T-helper 2 cell (primary cell): ENCODE measurements at places on chromosomes 2 and 18.

DNA sequence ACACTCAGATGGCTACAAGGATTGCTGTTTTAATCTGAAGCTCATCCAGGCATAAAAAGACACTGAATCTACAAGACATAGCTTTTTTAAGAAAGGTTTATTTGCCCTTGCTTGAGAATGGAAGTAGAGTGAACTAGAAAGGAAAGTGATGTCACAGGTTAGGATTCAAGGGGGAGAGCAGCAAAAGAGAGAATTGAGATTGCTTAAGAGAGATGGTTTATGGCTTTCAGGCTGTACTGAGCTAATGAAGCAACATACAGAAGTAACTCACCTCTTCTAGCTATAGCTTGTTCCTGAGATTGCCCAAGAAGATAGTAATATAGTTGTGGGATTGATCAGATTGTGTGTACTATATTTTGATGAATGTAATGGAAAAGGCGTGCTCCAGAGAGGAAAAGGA, 26.1 kb upstream of the ACVR2A start:
- no peak for DNase-seq

GRCh38 chr18:9913151-9913525, 678 bp upstream of the VAPA start:
- no peak for DNase-seq

DNA sequence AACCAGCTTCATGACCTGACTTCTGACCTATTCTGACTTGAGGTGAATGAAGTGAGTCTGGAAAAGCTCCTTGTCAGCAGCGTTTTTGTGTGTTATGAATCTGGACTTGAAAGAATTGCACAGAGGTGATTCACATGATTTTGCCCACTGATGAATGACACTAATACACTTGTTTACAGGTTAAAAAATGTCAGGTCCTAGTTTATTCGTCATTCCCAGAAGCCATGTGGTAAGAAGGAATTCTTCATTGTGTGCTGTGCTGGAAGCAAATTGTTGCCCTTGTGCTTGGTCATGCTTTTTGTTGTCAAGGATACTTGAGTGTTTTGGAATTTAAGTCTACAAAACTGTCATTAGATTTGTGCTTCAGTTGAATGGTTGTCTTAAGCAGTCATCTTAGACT, 15.5 kb downstream of the SEC11C start:
- DNase-seq: no peak

- no peak for DNase-seq
These were observed 108.7 kb upstream of the HS6ST1 start for GRCh38 chr2:128427413-128427755.

DNA sequence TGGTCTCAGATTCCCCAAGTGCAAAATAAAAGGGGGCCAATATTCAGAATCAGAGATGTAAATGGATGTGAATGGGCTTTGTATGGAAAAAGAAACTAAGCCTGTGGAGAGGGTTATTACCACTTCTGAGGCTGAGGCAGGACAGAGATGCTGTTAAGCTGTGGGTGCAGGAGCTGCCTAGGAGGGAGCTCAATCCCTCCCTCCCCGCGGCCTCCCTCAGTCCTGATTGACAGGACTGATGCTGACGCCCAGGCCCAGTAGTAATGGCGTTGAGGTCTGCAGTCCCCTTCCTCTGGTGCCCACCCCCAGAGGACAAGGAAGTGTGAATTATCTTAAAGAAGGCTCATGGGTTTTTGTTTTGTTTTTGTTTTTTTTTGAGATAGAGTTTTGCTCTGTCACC, 40.4 kb downstream of the PSD4 start:
- DNase-seq: no peak

DNA sequence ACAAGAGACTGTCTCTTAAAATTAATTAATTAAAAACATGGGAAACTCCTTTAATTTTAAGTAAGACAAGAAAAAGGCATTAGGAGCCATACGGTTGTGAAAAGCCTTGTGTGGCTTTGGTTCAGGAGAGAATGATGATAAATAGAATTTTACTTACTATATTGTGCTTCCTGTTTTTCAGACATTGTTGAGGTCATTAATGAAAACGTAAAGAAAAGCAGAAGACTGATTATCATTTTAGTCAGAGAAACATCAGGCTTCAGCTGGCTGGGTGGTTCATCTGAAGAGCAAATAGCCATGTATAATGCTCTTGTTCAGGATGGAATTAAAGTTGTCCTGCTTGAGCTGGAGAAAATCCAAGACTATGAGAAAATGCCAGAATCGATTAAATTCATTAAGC, 10.7 kb upstream of the IL1RL2 start:
- DNase-seq: no peak

DNA sequence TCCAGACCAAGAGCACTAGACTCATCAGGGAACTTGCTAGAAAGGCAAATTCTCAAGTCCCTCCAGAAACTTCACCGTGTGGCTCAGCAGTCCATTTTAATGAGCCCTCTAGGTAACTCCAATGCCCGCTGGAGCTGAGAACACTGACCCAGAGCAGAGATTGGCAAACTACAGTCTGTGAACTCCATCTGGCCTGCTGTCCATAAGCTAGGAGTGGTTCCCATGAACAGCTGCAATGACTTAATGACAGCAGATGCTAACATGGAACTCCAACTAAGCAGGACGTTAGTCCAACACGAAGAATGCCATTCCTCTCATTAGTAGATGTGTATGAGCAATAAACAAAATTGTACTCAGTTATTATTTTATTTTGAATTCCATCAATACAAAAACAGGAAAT, 371.9 kb downstream of the STK39 start:
- no peak for DNase-seq

GRCh38 chr2:10342245-10342951, 39.7 kb downstream of the HPCAL1 start:
- no peak for DNase-seq

DNA sequence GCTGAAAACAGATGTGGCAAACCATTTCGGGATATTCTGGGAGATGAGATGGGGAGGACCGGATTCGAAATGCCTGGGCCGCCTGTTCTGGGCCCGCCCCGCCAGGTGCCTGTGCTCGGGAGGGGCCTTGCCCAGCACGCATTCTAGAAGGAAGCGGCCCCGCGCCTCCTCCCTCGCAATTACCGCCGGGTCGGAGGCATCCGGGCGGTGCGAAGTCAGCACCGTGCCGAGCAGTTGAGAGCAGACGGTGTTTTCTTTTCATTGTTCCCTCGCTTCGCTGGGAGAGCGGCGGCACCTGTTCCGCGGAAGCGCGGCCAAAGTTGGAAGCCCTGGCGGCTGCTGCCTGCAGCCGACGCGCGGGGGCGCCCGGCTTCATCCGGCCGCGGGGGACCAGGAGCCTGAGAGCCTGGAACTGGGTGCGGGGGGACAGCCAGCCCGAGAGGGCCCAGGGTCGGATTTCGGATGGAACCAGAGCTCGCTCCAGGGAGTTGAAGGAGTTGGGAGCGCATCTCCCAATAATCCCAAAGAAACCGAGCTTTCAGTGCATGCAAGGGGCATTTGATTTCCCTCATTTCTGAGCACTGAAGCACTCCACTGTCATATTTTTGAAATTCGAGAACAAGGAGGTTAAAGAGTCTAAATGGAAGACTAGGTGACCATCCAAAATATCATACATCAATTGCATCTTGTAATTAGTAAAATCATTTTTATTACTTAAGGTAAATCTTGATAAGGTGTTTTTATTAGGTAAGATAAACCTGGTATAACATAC, 241.8 kb upstream of the RAB12 start:
- DNase-seq: peak; percentile 16

- DNase-seq: no peak
These were observed 92.9 kb downstream of the PXDN start for GRCh38 chr2:1651121-1652033.

DNA sequence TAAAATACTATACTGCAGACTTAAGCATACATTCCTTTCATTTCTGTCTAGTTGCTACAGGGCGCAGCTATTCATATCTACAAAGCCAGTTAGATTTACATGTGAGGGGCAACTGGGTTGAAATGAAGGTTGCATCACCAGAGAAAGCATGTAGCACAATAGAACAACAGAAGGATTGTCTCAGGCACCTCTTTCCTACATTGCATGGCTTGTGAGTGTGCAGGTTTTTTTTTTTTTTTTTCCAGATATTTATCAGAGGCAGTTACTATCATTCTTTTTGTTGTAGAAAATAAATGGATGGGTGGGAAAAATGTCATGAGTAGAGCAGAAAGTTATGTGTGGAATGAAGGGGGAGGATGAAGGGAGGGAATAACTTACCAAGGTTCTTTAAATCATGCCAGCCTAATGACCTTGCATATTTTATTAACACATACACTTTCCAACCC, 86.8 kb downstream of the ERBB4 start:
- no peak for DNase-seq

- peak; percentile 26 for DNase-seq
These were observed 189.8 kb downstream of the SNTG2 start for GRCh38 chr2:1140389-1141003.

- DNase-seq: no peak
These were observed 24.0 kb upstream of the DSEL start for GRCh38 chr18:67540559-67540958.

DNA sequence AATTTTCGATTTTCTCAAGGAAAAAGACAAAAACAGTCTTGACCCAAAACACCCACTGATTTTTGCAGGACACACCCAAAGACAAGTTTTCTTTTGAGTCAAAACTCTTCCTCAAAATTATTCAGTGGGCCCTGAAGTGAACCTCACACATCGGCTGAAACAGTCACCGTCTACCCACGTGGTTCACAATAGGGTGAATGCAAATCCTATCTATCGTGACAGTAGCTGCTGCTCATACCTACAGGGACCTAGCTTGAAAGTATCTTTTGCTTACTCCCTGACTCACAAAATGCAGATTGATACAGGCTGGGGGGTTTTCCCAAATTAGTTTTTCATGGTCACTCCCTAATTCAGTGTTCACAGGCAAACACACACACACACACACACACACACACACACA, 10.7 kb upstream of the CD226 start:
- no peak for DNase-seq

GRCh38 chr18:52228166-52228565, 111.8 kb upstream of the DCC start:
- no peak for DNase-seq

GRCh38 chr2:38508311-38509039, 94.3 kb downstream of the HNRNPLL start:
- DNase-seq: peak; percentile 35

GRCh38 chr2:45808294-45808800, 156.9 kb downstream of the PRKCE start:
- DNase-seq: no peak

DNA sequence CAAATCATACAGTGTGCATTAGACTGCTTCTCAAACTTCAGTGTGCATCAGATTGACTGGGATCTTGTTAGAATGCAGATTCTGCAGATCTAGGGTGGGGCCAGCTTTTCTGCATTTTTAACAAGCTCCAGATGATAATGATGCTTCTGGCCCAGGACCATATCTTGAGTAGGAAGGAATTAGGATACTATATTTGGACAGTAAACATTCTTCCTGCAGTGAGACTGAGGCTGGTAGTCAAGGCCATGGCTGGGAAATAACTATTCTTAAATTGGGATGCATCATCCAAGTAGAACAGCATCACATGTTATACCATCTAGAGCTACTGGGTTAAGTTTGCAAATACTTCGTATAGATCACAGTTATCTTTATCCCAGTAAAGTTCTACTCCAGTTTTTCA, 28.4 kb upstream of the ARMC9 start:
- no peak for DNase-seq

DNA sequence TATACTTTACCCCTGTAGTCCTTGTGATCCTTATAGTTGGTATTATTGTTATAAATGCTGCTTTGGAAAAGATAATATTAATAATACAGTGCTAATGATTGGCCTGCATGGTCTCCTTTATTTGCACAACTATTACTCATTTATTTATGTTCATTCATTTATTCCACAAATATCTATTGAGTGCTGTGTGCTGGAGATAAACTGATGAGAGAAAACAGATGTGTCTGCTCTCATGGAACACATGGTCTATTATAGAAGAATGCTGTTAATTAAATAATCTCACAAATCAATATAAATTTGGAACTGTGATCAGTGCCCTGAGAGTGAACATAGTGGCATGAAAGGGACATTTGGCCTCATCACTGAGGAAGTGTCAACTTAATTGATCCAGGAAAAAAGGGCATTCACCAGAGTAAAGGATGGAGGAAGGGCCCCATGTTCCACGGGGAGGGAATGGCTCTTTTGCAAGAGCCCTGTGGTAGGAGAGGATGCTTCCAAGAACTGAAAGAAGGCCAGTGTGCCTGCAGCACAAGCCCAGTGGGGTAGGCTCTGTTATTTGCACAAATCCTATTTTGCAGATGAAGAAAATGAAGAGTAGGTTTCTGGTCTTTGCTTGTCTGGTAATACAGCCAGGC, 91.5 kb upstream of the STK39 start:
- DNase-seq: no peak

- no peak for DNase-seq
These were observed 82.5 kb upstream of the GULP1 start for GRCh38 chr2:188209218-188209617.

DNA sequence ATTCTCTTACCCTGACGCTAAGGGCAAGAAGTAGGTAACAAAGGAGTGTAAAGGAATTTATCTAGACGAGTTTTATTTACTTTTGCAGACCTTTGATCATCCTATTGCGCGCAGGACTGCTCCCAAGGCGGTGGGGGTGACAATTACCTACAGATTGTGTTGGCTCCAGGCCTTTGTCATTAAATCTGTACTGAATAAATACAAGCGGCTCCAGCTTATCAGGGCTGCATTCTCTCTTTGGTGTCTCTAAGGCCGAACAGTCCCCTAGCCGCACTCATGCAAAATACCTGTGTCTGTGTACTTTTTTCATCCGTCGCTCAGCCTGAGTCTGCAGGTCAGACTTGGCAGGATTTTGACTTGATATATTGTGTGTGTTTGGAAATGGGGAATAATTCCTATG, 57.9 kb upstream of the DYSF start:
- DNase-seq: no peak

- no peak for DNase-seq
These were observed 31.0 kb upstream of the TMEM17 start for GRCh38 chr2:62536873-62537547.

DNA sequence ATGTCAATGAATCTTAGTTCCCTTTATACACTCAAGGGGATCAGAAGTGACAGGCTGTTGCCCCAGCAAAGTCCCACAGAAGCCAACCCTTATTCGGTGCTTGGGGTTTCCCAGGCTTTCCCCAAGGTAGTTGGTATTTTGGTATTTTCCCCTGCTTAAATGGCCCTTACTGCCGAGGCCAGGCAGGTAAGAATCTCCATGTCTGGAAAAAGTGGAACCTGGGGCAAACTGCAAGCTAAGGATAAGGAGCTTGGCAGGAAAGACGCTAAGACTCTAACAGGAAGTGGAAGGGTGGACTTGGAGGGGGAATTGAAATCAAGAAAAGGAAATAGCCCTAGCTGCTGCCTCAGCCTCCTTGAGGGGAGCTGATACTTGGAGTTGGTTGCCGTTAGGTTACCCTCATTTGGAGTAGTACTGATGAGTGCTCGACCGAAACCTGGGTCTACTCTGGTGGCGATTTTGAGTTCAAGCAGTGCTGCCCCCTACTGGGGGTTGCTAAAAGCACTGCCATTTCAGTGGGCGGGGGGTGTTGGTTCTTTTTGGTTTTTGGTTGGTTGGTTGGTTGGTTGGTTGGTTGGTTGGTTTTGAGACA, 3.3 kb upstream of the GPBAR1 start:
- peak; percentile 56 for DNase-seq

- DNase-seq: no peak
These were observed 908 bp downstream of the ERLEC1 start for GRCh38 chr2:53787614-53788289.
